ENCODE measurements at places on chromosomes 3 and 15.

DNA sequence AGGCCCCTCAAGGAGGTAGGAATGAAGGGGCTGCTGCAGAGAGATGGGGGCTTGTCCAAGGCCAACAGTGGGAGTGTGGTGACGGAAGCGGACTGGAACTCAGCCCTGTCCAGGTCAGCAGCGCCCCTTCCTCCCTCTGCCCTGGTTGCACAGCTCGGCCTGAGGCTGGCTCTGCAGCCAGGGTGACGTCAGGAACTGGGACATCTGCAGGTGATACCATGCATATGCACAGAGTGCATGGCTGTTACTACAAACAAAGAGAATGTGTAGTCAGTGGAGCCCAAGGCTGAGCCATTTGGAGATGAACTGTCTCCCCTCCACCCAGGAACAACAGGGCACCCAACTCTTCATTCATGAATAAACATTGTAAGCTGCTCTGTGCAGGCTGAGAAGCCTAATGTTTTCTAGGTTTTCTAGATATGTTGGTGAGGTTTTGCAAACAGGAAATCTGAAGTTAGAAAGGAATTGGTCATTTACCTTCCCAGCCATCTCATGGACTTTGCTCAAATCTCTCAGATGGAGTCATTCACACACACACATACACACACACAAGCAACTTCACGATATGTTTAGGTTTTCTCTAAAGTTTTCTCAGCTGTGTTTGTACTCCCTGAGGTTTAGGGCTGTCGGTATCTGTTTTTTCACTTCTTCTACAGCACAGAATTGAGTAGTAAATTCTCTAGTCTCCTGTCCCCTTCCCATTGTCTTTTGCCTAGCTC, 117.2 kb downstream of the TLE3 start:
- DNase-seq: no peak

GRCh38 chr3:197475514-197475913, 80.3 kb downstream of the BDH1 start:
- DNase-seq: no peak

DNA sequence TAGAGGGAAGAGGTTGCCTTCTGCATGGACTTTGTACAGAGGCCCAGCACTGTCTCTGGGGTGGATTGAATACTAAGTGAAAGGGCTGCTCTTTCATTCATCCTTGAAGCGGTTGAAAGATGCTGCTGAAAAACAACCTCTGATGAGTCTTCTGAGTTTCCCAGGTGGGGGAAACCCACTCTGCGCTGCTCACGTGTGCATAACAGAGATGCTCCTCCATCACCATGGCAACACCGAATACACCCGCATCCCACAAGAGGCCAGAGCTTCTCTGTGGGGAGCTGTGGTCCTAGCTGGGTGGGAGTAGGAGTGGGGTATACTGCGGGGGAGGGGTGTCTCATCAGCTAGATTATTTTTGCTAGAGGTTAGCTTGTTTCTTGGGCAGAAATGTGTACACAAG, 6.1 kb upstream of the SYN2 start:
- no peak for DNase-seq

- no peak for DNase-seq
Observed at GRCh38 chr15:85584872-85585271, 204.5 kb downstream of the AKAP13 start.

DNA sequence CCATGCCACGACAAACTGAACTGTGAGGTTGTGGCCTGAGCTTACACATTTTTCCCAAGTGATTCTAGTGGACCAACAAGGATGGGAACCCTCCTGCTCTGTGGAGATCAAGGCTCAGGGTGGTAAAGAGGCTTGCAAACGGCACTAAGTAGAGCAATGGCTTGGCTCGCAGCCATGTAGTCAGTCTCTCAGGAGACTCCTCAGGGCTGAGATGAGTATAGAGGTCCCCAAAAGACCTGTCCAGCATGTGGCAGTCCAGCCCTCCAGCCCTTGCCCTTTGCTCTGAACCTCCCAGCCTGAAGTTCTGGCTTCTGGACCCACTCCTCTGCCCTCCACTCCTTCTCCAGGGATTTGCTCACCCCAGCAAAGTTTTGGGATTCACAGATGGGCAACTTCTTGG, 8.3 kb upstream of the CAMP start:
- DNase-seq: no peak
